Activated CD8-positive, alpha-beta memory T cell treated with anti-CD3 and anti-CD28 coated beads for 1 hour (primary cell): ENCODE measurements at places on chromosomes 6 and 20.

DNA sequence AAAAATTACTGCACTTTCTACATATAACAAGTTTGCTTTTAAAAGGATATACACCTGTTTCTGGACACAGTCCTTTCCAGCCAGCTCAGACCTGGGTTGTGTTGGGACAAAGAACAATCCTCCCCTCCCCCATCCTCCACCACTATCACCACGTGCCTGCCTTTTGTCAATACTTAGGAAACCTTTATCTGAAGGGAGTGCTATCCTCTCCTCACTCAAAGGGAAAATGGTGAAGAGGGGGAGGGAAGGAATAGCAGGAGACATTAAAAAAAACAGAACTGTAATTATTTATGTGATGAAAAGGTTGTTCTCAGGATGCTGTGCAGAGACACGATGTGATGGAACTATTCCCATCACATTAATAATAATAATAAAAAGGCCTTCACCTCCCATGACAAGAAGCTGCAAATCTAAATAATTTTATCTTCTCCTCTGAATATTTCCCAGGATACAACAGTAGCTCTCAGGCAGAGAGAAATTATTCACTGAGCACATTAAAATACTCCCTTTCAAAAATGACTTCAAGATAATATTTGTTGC, 105.5 kb downstream of the NRSN1 start:
- DNase-seq, result no peak

GRCh38 chr6:139027620-139028182, 844 bp upstream of the ABRACL start:
- no peak for DNase-seq

DNA sequence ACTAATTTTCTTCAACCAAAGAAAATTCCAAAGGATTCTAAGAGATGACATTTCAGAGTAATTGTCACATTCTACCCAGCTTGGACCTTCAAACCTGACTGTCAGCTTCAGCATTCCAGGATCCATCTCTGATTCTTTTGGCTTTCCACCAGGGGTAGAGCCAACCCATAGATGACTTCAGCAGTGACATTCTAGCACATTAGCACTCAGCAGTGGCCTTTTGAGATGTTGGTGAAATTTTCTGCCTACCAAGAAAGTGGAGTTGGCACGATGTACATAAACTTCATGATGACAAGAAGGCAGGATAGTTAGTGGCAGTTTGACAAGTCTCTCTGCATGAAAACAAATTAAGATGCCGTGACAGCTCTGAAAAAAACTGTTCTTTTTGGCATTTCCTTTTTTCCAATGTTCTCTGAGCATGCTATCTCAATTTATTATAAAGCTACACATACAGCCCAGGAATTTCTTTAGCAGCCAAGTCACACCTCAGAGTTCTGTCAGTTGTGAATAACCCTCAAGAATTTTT, 466.5 kb upstream of the RNF217 start:
- no peak for DNase-seq

DNA sequence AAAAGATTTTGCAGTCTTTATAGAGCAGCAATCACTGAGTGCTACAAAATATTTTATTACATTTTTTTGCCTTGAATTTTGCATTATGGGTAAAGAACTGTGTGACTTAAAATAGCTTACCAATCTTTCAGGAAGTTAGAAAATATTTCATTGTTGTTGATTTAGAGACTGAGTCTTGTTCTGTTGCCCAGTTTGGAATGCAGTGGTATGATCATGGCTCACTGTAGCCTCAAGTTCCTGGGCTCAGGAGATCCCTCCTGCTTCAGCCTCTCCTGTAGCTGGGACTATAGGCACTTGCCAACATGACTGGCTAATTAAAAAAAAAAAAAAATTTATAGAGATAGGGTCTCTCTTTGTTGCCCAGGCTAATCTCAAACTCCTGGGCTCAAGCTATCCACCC, 100.8 kb downstream of the ADGRB3 start:
- no peak for DNase-seq

DNA sequence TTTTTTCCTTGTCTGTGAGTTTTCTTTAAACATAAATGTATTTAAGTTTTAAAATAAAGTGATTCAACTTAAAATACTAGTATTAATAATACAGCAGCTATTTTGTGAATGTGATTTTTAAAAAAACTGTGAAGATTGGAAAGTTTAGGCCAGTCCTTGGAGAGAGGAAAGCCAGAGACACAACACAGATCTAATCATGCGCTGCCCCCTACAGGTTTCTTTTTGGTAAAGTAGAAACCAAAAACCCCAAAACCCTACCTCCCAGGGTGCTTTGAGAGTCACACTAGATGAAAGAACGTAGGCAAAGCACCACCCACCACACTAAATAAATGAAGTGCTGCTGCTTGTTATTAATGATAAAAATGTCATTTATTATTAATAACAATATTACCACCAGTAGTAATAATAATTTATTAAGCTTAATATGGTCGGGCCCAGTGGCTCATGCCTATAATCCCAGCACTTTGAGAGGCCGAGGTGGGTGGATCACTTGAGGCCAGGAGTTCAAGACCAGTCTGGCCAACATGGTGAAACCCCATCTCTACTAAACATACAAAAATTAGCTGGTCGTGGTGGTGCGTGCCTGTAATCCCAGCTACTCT, 33.7 kb downstream of the SLC9A8 start:
- no peak for DNase-seq

GRCh38 chr6:104256646-104257045, 603.1 kb downstream of the HACE1 start:
- DNase-seq, result no peak

- DNase-seq, result no peak
Measured at GRCh38 chr6:161727083-161727833, 453.4 kb upstream of the AGPAT4 start.

DNA sequence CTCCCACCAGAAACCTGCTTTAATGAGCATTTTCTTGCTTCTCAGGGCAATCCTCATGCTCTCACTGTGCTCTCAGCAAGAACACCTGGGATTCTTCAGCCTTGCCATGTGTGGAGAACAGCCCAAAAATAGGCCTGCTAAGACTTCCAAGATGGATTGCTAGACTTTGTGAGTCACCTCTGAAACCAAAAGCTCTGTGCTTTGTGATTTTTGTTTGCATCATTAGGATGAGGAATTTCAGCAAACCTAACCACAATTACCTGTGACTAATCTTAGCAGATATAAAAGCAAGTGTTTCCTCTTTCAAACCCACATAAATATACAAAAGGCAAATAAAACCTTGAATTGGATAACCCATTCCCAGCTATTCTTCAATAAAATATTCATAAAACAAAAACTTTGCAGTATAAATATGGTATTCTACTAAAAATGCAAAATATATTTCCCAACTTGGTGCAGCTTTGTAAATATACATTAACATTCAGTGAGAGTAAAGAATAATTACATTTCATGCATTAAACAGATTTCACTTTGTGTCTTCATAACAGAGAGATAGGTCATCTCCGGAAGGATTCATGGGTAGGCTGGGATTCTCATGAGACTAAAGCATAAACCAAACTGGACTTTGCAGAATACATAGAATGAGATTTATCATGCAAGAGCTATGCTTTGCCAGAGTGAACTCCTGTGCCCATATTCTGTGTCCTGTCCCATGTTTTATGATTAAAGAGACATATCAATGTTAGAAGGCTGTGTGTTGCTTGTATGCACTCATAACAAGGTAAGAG, 33.5 kb downstream of the TPBG start:
- no peak for DNase-seq

- no peak for DNase-seq
Measured at GRCh38 chr6:143840595-143841265, 2.4 kb upstream of the LTV1 start.
